ENCODE measurements at places on chromosomes 12 and 14.

DNA sequence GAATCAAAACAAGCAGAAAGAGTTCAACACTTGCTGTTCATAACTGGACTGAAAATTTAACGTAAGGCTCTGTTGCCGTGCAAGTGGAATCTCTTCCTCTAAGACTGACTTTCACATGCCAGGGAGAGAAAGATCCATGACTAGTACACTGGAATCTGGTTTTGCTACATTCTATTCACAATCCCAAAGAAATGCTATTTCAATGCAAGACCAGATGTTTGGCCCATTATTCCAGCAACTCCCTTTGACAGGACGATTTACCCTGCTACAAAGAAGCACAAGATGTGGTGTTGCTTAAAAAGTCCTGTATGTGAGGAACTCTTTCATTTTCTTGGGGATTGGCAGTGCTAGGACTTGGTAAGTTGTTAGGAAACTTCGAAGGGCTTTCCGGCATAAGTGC lies 17.4 kb downstream of the RFC5 start:
- no peak for DNase-seq

GRCh38 chr14:28746247-28746646 lies 20.3 kb upstream of the FOXG1 start:
- DNase-seq = no peak

DNA sequence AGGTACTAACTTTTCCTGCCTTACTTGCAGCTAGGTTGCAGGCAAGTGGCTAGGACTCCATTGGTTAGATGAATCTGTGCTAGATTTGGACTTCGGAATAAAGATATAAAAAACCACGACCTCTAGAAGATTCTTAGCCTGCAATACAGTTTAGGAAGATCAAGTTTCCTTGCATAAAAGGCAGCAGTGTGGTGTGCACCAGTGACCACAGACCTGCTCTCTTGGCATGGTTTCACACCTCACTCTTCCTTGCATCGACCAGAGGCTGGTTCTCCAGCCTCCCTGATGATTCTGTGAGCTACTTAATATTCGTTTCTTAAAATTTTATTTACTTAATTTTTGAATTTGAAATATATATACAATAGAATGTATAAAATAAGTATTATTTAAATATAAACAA lies 9.8 kb downstream of the KLHDC1 start:
- peak; percentile 34 for DNase-seq

- no peak for DNase-seq
Observed at GRCh38 chr14:28264306-28264705, 502.3 kb upstream of the FOXG1 start.

DNA sequence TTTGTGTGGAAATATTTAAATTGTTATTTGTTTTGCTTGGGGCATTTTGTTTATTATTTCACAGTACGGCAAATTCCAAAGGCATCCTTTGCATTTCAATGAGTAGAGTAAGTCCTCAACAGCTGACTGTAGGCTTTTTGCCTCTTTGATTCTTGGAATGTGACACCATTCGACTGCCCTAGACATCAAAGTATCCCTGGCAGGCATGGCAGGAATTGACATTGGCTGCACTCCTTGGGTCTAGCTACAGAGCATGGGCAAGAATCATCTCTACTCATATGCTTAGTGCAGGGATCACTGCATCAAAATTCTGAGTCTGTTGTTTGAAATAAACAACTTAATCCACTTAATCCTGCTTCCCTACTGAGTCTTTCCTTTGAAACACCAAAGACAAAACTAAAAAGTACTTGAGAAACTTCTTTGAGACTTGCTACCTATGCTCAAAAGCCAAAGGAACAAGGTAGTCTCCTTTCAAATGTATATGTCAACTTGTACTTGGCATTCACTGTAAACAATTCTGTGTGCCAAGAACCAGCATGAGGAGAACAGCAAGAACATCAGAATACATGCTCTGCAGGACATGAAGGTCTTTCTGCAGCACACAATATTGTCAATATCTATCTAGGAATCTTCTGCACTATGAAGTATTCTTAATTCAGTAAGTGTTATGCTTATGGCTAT lies 1569.0 kb upstream of the FLRT2 start:
- no peak for DNase-seq

DNA sequence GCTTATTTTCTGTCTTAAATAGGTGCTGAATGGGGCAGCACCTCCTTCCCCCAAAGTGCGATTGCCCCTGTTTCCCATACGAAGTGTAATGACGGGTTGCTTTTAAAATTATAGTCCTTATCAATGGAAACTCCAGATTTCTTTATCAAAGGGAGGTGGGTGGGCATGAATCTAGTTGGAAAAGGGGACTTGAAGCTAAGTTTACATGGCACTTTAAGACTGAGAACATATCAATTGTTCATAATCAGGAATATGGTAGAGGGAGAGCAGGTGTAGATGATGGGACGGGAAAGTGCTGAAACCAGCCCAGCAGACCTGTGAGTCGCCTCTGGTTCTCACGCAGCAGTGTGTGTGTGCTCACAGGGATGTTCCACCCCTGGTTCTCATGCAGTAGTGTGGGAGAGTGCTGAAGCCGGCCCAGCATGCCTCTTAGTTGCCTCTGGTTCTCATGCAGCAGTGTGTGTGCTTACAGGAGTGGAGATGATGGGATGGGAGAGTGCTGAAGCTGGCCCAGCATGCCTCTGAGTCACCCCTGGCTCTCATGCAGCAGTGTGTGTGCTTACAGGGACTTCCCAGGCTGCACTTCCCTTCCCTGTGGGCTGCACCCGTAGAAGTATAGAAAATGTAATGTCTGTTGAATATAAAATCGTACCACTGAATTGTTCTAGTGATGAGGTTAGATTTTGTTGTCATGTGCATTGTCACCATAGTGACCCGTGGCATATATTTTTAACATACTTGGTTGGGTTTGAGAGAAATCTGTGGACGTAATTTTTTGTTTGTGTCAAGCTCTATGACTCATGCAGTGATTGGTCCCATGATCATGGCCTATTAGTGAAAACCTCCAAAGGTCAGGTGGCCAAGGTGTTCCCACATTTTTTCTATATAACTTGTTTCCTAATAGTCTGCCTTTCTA lies 51.6 kb downstream of the GPATCH2L start:
- DNase-seq = peak; percentile 72

- DNase-seq = peak; percentile 58
Observed at GRCh38 chr12:40691913-40692764, at the start of gene CNTN1. Gene CNTN1, plus strand, starts transcription at chr12:40692439.

DNA sequence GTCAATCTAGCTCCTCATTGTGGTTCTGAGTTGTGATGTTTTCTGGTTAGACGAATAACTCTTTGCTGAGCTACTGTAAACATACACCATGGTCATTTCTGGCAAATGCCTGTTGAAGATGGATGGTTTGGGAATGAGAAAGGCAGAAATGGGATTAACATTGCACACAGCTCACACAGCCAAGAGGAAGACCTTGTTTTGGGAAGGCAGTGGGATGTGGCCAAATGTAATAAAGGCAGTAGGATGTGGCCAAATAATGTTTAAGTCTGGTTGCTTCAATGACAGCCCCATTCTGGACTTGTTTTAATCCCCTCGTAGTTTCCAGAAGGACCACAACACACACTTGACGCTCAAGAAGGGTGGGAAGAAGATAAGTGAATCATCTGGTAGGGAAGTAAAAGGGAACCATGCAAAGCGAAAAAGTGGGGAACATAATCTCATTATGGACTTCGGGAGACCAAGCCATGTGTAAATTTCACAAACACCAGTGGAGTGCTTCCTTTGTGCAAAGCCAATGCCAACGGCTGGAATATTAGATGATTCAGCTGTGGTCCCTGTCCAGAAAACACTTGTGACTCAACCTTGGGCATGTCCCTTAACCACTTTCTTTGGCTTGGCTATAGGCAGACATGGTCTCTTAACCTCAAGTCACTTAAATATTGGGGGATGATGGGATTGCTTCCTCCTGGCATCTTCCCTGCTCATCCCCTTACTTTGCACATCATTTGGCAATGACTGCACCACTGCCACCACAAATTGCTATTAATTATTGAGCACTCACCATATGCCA lies 284.4 kb upstream of the CRY1 start:
- DNase-seq = no peak

GRCh38 chr12:5682581-5682980 lies 250.7 kb downstream of the NTF3 start:
- DNase-seq = no peak

DNA sequence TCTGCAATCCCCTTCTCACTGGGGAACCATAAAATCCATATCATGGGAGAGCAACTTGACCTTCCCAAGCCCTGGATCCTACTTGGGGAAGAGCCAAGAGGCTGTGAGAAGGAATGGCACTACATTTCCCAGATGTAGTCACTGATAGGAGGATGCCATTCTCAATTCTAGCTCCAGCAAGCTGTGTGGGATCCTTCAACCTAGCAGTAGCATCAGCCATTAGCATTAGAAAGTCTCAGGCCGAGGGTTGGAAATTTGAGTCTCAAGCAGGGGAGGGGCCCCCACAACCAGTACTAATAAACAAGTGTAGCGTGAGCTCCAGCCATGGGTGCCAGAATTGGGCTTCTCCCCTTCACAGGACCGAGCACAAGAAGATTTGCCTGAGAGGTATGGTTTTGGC lies 84.3 kb upstream of the NELL2 start:
- DNase-seq = no peak

- no peak for DNase-seq
Observed at GRCh38 chr12:18387706-18388105, 126.4 kb downstream of the PIK3C2G start.

DNA sequence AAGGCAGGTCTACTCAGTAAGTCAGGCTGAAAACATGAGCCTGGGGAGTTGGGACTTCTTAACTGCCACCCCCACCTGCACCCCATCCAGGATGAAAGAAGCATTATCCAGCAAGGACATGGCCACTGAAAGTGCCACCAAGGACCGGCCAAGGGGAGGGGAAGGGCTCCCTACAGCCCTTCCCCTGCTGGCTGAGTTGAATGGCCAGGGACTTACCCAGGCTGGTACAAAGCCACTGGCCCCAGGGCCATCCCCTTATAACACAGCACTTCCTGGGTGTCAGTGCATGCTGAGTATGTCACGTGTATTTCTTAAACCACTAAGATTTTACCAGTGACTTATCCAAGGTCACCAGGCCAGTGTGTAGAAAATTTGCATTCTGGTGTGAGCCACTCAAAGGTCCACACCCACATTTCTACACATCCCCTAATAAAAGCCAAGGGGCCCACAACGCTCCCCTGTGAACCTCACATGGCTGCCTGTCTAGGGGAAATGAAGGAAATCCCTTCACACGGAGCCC lies 29.3 kb upstream of the ZFP36L1 start:
- DNase-seq = no peak

GRCh38 chr12:84696908-84697540 lies 215.6 kb downstream of the SLC6A15 start:
- DNase-seq = no peak

- DNase-seq = peak; percentile 67
Observed at GRCh38 chr12:69655616-69656340, 43.3 kb downstream of the BEST3 start.

- DNase-seq = no peak
Observed at GRCh38 chr14:94120667-94121340, 8.6 kb downstream of the IFI27L2 start.

DNA sequence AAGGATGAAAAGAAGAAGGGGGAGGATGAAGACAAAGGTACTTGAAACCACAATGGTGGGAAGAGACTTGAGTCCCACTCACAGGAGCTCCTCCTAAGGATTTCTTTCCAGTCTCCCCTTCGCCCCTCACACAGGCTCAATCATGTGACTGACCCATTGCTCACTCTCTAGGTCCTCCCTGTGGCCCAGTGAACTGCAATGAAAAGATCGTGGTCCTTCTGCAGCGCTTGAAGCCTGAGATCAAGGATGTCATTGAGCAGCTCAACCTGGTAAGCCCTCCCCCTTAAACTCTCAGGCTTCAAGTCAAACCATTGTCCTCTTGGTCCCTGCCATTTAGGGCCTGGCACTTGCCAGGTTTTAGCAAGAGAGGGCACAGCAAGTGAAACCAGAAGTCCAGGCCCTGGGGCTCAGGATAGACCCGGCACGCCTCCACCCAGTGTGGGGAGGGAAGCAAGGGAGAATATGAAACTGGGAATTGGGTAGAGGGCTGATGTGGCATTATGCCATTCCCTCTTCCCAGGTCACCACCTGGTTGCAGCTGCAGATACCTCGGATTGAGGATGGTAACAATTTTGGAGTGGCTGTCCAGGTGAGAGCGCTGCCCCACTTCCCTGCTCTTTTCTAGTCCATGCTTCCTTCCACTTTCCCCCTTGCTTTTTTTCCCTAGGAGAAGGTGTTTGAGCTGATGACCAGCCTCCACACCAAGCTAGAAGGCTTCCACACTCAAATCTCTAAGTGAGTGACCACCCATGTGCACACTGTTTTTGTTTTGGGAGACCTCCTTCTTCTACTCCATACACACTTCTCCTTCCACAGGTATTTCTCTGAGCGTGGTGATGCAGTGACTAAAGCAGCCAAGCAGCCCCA lies 1.8 kb downstream of the PSME1 start:
- DNase-seq = no peak

DNA sequence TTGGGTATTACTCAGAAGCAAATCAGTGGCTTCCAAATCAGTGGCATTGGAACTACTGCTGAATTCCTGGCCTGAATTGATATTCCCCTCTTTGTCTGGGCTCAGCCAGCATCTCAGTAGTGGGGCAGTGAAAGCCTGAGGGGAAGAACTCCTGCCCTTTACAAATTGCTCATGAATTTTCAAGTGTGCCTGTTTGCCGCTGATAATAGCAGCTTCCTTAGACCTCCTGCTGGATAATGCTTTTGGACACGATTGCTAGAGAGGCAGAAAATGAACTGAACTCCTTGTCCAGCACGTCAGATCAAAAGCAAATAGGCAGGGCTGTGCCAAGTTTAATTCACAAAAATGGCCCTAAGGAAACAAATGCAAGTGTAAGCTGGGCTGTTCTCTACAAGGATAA lies 91.3 kb upstream of the GZMB start:
- DNase-seq = no peak

DNA sequence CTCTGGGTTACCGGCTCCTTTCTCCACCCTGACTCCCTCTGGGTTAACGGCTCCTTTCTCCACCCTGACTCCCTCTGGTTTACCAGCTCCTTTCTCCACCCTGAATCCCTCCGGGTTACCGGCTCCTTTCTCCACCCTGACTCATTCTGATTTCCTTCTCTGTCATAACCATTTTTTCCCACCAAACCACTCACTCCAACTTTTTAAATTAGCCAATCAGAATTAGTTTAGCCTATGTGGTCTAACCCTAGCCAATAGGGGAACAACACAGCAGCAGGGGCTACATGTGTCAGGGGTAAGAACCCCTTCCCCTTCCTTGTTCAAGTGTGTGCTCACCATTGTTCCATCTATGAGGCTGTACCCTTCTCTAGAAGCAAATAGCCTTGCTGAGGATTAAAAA lies 98.4 kb upstream of the RBM19 start:
- DNase-seq = no peak

GRCh38 chr14:31380106-31380505 lies 40.2 kb downstream of the HEATR5A start:
- DNase-seq = no peak

- no peak for DNase-seq
Observed at GRCh38 chr14:63006531-63006930, 38.7 kb downstream of the KCNH5 start.

GRCh38 chr14:98692832-98693231 lies 579.2 kb downstream of the BCL11B start:
- no peak for DNase-seq
